ENCODE measurements at places on chromosomes 5 and 9.

GRCh38 chr5:36478646-36479317, 127.6 kb upstream of the SLC1A3 start:
- no peak for DNase-seq

GRCh38 chr5:171617817-171618591, 167.6 kb upstream of the SMIM23 start:
- no peak for DNase-seq

DNA sequence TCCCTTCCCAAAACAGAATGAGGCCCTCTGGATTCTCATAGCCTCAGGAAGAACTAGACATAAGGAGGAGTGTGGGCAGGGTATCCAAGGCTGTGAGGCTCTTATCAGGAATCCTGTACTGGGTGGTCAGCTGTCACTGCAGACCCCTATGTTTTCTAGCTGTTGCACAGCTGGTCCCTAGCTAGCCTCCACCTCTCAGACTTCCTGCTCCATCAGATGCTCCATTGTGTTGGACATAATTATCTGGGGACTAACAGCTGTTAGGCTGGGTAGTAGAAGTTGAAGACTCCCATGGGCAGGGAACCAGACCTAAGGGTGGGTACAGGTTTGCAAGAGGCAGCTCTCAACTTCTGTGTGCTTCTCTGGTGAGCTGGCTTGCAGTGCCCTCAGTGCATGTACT, 18.4 kb downstream of the FAM219A start:
- no peak for DNase-seq

DNA sequence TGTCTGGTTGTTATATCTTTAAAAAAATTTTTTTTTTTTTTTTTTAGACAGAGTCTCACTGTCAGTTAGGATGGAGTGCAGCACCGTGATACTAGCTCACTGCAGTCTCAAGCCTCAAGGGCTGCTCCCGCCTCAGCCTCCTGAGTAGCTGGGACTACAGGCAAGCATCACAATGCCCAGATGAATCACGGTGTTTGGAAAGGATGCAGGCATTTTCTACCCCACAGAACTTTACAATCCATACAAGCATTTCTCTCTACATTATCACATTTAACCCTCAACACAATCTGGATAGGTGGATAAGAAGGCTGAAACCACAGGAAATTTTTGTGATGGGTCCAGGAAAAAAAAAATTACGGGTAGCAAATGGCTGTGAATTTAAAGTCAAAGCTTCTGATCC, 5.8 kb upstream of the PCA3 start:
- no peak for DNase-seq

DNA sequence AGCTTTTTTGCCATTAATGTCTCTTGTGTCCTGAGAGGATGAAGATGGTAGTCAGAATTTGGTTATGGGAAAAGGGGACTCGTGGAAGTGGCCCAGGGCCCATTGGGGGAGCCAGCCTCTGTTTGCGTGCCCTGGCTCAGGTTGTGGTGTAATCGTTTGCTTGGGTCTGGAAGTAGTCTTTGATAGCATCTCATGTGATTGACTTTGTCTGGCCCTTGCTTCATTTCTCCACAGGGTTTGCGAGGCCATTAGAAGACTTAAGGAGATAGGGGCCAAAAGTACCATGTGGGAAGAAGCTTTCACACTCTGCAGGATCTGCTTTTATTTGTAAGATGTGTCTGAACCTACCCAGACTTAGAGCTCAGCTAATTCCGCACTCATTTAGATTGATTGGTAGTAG, 114.5 kb downstream of the FGF1 start:
- DNase-seq: no peak

GRCh38 chr5:39825301-39825700, 400.5 kb upstream of the DAB2 start:
- no peak for DNase-seq

- DNase-seq: peak; percentile 78
Observed at GRCh38 chr9:21023861-21024260, 7.6 kb downstream of the HACD4 start.

DNA sequence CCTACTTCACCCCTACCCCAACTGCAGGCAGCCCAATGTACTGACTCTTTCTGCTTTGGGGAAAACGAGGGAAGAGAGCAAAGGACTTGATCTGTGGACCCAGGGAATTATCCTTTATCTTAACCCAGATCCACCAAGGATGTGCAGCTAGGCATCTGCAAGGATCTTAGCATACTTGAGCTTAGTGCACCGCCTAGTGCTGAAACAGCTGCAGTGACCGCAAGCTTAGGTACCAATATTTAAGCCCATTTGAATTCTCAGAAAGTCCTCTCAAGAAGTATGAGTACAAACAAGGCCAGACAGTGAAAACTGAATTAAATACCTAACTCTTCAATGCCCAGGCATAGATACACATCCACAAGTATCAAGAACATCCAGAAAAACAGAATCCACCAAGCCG, 576.7 kb upstream of the ADAMTS16 start:
- no peak for DNase-seq

GRCh38 chr9:20988061-20988460, 43.4 kb downstream of the HACD4 start:
- no peak for DNase-seq

DNA sequence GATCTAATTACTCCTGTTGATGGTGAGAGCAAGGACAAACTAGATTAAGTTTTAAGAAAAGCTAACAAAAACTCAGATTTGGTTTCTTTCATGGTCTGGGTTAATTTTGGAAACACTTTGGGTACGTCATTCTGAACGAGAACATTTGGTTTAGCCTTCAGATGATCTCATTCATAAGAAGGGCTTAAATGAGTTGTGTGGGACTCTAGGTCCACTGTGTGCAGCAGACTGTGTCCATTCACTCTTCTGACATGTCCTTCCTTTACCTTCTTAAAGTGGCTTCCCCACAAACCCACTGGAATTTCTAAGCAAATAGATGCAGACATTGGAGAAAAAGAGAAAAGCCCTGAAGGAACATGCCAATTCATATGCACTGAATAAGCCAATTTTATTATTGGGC, 96.8 kb downstream of the FBXO4 start:
- no peak for DNase-seq

DNA sequence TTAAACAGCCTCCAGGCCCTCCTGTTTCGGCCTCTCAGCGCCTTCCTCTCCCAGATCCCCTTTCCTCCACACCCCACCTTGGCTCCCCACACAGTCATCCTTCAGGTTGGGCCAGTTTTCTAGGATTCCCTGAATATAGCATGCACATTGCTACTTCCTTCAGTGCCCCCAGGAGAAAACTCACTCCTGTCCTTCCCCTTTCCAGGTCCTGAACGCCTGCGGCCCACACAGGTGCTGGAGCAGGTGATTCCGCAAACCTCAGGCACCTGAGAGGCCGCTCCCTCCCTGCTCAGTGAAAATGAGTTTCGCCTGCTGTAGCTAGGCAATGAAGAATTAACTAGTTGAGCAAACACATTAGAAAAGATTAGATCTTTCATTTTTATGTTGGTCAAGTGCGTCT, 185.0 kb downstream of the MED10 start:
- no peak for DNase-seq

DNA sequence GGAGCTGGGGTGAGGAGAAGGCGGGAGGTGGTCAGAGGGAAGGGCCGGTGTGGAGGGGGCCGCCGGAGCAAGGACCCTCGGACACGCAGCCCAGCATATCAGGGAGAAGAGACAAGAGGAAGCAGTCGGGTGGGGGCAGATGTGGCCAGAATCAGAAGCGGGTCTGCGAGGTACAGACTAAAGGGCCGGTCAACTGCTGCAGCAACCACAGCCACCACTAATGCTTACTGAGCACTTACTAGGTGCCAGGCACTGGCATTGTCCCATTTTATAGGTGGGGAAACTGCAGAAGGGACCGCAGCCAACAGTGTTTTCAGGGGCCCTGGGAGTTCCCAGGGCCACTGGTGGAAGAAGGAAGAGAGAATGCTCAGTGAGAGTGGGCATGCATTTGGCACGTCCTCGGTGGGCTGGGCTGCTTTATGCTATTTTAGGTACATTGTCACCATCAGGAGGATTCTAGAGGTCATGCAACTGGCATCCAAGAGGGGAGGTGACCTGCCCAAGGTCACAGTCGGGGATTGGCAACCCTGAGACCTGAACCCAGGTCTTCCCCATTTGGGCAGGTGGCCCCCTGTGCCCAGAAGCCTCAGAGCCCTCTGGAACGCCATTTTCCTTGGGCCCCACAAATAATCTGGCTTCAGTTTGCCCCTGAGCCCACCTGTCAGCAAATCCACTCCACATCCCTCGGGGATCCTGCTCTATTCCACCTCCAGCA, 53.4 kb downstream of the DUSP1 start:
- DNase-seq: no peak

- no peak for DNase-seq
Observed at GRCh38 chr5:72210888-72211678, 103.8 kb downstream of the MAP1B start.

DNA sequence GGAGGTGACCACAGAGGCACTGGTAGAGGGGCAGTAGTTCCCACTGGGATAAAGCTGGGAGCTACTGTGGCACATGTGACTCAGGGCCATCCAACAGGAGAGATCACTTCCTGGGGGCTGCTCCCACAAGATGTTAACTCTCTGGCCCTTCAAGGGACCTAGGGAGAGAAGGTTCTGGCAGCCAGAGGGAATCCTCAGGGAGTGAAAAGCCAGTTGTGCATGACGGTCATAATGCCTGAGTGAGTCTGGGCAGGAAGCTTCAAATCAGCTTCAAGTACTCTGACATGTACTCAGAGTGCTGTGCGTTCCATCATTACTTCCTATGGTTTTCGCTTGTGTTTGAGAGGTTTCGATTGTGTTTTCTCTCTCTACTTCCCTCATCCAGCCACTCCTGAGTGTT, 388.5 kb downstream of the GABRG2 start:
- no peak for DNase-seq

- peak; percentile 9 for DNase-seq
Observed at GRCh38 chr9:2655411-2655901, 33.9 kb downstream of the VLDLR start.

DNA sequence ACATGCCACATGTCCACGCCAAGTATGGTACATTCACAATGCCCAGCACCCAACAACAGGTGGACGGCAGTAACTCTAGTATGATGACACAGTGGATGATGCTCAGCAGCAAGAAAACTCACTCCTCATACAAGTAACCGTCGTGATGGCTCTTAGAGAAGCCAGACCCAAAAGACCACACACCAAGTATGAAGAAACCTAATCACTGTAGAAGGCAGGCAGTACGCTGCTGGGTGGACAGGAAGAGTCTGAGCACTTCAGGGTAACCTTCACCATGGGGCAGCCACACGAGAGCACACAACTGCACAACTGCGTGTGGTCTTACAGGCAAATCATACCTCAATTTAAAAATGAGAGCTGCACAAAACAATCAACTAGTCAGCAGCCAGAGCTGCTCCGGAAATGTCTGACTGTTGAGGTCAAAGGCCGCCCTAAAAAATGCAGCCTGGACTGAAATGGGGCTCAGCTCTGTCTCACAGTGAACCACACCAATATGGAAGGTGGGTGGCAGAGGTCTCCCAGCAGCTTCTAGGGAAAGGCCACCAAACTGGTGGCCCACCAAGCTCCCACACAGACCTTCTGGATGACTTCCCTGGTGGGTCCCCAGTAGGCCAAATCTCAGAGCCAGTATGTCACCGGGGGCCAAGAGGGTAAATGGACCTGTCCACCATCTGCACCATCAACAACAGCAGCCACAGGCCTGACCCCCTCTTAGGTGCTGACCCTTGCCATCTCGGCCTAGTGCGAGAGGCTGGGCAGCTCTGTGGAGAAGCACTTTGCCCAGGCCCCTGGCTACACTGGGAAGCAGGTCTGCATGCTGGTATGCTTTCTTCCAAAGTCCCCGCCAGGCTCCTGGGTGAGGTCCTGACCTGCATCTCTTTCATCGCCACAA, 17.8 kb downstream of the BICD2 start:
- DNase-seq: no peak

- DNase-seq: no peak
Observed at GRCh38 chr9:137460363-137461315, 1.5 kb upstream of the NSMF start.

DNA sequence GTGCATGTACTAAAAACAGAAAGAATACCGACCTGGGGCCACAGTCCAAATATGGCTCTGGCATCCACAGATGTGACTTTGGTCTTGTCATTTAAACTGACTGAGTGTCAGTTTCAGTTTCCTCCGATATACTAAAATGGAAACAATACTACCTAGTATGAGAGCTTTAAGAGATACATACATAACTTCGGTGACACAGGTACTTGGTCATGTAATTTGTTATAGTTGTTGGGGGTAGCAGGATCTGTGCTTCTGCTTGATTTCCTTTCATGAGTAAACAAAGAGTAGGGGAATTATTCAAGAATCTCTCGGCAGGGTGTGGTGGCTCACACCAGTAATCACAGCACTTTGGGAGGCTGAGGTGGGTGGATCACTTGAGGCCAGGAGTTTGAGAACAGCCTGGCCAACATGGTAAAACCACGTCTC, 32.1 kb downstream of the MTMR12 start:
- DNase-seq: no peak

GRCh38 chr9:137355761-137356365, 53.8 kb upstream of the NRARP start:
- no peak for DNase-seq

- DNase-seq: no peak
Observed at GRCh38 chr5:109469896-109470662, 60.3 kb upstream of the PJA2 start.

GRCh38 chr9:96344458-96345180, 38.9 kb downstream of the SLC35D2 start:
- DNase-seq: peak; percentile 54

GRCh38 chr5:64678374-64678773, 11.9 kb upstream of the SHISAL2B start:
- no peak for DNase-seq

DNA sequence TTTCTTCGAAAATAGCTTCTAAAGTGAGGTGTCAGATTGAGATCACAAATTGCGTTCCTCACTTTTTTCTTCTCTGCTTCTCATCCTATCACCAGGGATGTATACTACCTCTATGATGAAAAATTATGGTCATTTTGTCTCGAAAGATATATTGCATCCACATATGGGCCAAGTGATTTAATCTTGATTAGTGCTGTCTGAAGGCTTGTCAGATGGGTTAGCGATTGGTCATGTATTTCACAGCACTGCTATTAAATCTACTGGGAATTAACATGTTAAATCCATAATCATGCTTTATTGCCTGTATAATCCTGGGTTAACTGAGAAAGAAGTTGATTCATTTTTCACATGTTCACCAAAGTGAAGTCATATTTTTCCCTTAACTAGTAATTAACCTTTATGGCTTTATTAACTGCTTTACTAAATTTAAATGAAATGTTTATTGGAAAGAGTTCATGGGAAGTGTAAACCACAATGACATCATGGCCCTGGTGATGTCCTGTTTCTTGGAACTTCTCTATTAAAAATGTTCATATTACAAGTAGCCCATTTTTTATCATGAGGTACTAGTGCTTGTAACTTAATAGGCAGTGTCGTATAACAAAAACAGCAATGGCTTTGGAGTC, 193.3 kb downstream of the SMC2 start:
- DNase-seq: no peak

- peak; percentile 32 for DNase-seq
Observed at GRCh38 chr5:149429839-149430721, 51.0 kb upstream of the IL17B start.

GRCh38 chr5:6158974-6159831, 219.1 kb downstream of the MED10 start:
- no peak for DNase-seq
